Keratinocyte (primary cell): ENCODE measurements at places on chromosomes 12 and 14.

- no peak for DNase-seq
Observed at GRCh38 chr12:40788276-40788675, 96.0 kb downstream of the CNTN1 start.

DNA sequence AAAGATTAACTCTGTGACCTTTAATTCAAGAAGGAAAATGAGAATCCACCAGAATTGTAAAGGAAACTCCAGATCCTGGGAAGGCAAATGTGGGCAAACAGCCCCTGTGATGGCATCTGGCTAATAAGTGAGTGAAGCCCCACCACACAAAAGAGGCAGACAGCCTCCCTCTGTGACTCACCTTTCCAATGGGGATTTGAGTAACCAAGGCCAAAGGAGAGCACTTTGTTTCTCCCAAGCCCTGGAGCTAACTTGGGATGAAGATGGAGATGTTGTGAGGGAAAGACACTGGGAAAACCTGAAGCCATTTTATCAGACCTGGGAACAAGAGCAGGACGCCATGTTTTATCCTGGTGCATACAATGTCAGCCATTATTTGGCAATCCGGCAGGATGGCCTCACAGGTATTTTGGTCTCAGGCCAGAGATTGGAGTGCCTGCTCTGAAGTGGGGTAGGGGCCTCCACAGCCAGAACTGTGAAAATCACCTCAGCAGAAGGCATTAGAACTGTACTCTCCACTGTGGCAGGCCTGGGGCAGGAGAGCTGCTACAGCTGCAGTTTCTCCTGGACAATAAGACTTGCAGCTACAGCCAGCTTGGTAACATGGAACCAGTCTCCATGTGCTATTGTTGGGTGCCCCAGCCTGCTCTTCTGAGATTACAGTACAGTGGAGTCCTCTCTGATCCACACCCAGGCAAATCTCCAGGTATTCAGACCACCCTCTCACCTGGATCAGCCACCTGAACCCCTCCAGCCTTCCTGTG lies 96.6 kb upstream of the PCED1B start:
- DNase-seq: no peak

DNA sequence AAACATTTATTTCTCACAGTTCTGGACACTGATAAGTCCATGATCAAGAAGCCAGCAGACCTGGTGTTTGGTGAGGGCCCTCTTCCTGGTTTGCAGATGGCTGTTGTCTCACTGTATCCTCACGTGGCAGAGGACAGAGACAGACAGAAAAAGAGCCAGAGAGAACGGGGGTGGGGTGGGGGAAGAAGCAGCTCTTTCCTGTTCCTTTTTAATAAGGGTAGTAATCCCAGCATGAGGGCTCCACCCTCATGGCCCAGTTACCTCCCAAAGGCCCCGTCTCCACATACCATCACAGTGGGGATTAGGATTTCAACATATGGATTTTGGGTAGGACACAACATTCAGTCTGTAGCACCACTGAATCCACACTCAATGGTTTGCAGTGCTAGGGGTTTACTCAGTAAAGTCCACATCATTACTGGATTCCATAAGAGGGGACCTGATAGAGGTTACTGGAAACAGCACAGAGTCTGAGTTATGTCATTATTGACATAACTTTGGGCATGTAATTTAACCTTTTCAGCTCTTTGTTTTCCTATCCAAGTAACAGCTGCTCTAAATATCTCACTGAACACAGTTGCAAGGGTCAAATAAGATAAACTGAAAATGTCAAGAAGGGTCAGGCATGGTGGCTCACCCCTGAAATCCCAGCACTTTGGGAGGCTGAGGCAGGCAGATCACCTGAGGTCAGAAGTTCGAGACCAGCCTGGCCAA lies 53.2 kb downstream of the RPAP3 start:
- no peak for DNase-seq

GRCh38 chr12:92549516-92549915 lies 153.3 kb upstream of the PLEKHG7 start:
- no peak for DNase-seq

DNA sequence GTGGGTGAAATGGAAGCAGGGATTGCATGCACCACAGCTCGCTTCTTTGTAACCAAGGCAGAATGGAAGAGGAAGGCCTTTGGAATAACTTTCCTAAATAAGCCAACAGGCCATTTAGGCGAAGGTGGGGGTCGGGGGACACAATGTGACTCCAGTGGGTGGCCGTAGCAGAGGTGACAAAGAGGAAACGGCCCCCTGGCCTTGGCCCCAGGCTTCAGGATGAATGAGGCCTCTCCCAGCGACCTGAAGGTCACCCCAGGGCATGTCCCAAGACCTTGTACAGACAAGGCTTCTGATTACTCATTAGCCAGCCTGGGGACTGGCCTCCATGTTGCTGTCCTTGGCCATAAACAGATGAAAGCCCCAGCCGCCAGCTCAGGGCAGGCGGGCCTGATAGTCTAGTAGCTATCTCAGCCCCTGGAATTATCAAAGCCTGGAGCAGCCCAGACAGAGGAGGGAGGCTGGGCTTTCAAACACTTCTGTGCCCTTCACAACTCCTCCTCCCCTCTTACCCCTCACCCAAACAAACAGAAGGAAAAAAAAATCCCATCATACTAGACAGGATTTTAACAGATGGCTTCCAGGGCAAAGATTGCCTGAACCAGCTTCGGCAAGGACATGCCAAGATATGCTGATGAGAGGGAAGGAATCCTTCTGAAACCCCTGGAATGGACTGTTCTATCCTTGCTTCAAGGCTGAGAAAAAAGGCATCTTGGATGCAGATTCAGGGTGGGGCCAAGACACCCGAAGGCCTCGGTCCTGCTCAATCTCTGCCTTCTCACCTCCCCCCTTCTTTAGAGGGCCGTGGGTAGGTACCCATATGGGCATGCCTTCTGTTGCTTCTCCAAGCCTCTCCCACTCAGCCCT lies 142.3 kb upstream of the PARP11 start:
- DNase-seq: no peak

DNA sequence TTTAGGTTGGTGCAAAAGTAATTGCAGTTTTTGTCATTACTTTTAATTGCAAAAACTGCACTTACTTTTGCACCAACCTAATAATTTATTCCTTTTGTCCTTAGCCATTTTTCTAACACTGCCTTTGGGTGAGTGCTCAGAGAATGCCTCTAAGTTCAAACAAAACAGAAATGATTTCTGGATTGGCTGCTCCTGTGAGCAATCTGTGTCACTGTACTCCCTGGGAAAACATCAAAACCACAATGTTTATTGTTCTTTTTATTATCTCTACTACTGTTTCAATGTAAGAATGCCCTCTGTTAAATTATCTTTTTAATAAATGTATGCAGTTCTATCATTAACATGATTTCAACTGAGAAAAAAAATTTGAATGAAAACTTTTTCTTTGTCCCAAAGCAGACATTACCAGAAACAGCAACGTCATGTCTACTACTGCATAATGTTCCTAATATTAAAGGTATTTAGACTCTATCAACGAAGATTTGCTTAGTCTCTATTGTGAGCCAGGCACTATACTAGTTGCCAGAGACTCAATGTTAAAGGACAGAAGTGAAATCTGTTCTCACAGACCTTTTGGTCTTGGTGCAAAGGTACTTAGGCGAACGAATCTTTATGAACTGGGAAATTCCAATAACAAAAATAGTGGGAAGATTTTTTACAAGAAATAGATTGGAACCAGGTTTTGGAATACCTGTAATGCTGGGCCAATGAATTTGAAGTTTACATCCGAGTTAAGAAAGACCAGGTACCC lies 6.2 kb downstream of the SLC41A2 start:
- DNase-seq: no peak

DNA sequence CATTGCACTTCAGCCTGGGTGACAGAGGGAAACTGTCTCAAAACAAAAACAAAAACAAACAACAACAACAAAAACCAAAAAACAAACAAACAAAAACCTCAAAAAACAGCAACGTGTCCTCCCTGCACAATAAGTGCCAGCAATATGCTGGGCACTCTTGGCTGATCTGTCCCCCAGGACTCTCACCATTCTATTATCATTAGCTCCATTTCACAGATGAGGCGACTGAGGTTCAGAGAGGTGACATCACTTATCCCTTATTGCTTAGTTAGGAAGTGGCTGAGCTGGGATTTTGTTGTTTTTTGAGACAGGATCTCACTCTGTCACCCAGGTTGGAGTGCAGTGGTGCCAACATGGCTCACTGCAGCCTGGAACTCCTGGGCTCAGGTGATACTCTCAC lies 33.0 kb upstream of the CCDC63 start:
- DNase-seq: no peak

- no peak for DNase-seq
Observed at GRCh38 chr12:91663310-91663709, 480.7 kb upstream of the DCN start.

DNA sequence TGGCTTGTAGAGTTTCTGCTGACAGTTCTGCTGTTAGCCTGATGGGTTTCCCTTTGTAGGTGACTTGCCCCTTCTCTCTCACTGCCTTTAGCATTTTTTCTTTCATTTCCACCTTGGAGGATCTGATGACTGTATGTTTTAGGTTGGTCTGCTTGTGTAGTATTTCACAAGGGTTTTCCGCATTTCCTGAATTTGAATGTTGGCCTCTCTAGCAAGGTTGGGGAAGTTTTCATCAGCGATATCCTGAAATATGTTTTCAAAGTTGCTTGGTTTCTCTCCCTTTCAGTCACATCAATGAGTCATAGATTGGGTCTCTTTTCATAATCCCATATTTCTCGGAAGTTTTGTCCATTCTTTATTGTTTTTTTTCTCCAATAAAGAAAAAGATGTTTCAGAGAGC lies 11.4 kb downstream of the NOPCHAP1 start:
- no peak for DNase-seq

- no peak for DNase-seq
Observed at GRCh38 chr14:26255213-26255612, 342.6 kb downstream of the NOVA1 start.

- DNase-seq: no peak
Observed at GRCh38 chr12:19302100-19302640, 137.1 kb upstream of the AEBP2 start.

DNA sequence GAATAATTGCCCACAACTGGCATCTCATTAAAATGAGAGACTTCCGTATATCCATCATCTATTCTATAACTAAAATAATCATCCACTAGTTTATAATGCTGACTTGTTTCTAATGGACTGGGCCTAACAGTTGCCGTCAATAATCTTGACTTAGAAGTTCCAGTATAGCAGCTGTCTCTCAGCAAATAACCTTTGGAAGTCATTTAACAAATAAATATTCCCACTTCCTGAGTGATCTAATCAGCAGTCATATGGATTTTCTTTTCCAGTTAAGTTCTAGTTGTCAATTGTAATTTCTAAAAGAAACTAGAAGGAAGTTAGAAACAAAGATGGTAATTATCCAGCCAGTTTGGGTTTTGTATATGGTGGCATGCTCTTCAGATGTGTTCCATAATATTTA lies 177.8 kb downstream of the GXYLT1 start:
- DNase-seq: no peak

- no peak for DNase-seq
Observed at GRCh38 chr14:50865391-50866076, 6.3 kb upstream of the ABHD12B start.

GRCh38 chr12:53219292-53219955 lies 12.4 kb upstream of the ITGB7 start:
- DNase-seq: no peak

- no peak for DNase-seq
Observed at GRCh38 chr14:93683226-93683625, 105.1 kb downstream of the PRIMA1 start.

- DNase-seq: no peak
Observed at GRCh38 chr12:54486173-54486867, 11.2 kb upstream of the NCKAP1L start.

DNA sequence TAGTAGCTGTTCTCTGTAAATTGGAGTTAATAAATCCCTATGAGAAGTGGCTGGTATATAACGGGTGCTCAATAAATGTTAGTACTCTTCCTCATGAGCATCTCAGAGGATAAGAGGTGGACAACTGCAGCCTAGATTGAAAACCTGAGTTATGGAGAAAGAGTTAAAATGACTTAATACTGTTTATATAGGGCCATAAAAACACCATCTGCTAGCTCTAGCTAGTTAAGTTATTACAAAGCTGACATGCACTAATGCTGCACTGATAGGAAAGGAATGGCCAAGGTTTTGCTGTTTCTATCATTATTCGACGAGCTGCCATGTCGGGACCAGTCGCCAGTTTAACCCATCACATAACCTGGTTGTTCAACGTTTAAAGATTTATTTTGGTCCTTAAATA lies 72.0 kb upstream of the SEL1L start:
- DNase-seq: no peak

GRCh38 chr14:74480046-74480445 lies 13.1 kb downstream of the NPC2 start:
- no peak for DNase-seq

- DNase-seq: no peak
Observed at GRCh38 chr12:105742567-105742874, 396.2 kb downstream of the NUAK1 start.

DNA sequence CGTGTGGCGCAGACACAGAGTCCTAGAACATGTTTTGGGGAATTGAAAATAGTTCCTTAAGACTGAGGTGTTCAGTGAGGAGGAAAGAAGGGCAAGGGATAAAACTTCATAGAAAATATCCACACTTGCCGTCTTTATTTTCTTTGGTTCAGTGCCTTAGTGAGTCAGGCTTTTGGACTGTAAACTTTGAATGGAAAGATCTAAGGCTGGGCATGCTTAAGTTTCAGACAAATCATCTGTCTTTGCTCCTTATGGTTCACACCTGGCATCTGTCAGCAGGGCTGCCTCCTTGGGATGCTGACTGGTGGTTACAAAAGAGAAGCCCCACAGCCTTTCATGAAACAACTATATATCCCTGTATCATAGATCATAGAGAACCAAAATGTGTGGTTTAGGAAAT lies 136.3 kb upstream of the PRICKLE1 start:
- no peak for DNase-seq

GRCh38 chr14:95452176-95452892 lies 64.1 kb downstream of the SYNE3 start:
- no peak for DNase-seq
